ENCODE measurements at places on chromosomes 13 and 19.

DNA sequence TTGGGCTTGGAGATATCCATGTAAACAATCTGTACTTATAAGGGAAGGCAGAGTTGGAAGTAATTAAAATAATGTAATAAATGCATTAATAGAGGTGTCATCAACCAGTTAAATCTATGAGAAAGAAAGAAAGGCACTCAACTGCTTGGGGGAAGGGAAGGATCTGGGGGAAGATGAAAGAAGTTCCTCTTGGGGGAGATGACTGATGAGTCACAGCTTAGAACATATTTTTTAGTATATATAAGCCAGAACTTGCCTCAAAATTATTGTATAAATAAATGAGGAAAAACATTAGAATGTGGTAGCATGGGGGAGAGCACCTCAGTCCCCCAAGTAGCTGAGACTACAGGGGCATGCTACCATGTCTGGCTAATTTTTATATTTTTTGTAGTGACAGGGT is 205.8 kb downstream of the GGACT start:
- DNase-seq, result no peak

GRCh38 chr13:36813225-36813624 is 5.8 kb upstream of the RFXAP start:
- no peak for DNase-seq

GRCh38 chr13:36370108-36370429 is 23.9 kb upstream of the SPART start:
- no peak for DNase-seq

- no peak for DNase-seq
Measured at GRCh38 chr13:100565286-100565685, 23.3 kb downstream of the GGACT start.

DNA sequence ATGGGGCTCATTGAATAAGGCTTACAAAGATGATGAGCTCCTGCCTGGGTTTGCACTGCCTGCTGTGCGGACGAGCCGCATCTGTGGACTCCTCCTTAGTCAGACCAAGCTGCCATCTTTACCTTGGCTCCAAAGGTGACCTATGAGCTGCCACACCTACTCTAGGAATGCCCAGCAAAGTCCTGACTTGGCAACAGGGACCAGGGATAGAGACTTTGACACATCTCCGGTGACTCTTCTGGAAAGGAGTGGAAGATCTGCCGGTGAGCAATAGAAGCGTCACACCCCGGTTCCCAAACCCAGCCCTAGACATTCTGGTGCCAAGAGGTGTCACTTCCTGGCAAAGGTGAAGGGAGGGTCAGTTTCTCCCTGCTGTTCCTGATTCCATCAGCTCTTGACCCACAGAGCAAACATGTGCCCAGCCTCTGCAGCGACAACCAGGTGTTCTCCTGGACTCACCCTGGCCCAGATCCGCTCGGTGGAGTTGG is 50.2 kb upstream of the GTF3A start:
- no peak for DNase-seq

DNA sequence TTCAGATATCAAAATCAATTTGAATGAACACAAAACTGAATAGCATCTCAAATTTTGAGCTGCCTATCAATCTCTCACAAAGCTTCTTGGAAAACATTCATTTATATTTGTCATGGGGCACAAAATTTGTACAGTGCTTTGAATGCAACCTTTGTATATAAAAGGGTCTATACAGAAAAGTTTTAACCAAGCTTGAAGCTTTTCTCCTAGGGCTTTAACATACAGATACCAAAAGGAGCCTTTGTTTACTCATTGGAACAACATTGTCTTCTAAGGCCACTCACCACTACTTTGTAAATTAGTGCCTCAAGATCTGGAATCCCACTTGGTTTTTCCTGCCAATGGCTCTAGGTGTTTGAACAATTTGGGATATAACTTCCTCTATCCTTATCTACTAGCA is 21.2 kb downstream of the LNX2 start:
- DNase-seq, result no peak

DNA sequence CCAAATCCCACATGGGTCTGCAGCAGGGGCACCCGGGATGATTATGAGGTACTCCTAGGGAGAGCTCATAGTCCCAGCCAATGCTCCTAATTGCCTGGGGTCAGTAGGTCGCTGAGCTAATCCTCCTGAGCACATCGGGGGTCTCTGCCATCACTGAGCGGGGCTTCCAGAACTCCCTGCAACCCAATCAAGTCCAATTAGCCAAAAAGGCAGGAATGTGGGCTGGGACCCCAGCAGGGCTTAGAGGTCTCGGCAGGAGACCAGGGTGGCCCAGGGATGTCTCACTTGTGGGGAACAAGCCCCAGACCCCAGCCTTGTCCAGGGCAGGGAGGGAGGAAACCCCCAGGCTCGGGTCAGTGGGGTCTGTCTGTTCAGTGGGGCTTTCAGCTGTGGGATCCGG is 17.1 kb upstream of the CPAMD8 start:
- no peak for DNase-seq

GRCh38 chr19:10292789-10293636 is 3.3 kb downstream of the ICAM5 start:
- DNase-seq, result no peak

DNA sequence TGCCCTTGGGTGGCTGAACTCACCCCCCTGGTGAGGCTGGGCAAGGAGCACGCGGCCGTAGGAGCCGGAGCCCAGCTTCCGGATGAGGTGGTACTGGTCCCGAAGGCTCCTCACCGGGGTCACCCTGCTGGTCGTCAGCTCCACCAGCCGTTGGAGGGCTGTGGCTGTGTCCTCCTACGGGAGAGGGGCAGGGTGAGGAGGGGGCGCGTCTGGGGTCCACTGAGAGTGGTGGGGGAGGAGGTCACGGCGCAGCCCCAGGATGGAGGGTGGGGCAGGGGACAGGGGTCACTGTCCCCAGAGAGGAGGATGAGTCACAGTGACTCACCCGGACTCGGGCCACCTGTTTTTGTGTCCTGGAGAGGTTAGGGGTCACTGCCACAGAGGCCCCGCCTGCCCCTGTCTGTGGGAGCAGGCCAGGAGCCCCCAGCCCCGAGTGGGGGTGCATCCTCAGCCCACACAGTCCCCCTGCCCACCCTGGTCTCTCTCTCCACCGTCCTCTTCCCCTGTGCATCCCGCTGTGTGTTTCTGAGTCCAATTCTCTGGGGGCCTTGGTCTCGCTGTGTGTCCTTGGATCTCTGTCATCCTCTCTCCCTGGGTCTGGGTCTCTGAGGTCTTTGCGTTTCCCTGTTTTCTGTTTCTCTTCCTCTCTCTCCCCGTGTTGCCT is 435 bp downstream of the SBK3 start:
- no peak for DNase-seq

GRCh38 chr19:16382775-16383543 is 58.3 kb downstream of the KLF2 start:
- DNase-seq, result peak; percentile 66

GRCh38 chr19:53908106-53908934 is 758 bp upstream of the CACNG7 start:
- peak; percentile 56 for DNase-seq

DNA sequence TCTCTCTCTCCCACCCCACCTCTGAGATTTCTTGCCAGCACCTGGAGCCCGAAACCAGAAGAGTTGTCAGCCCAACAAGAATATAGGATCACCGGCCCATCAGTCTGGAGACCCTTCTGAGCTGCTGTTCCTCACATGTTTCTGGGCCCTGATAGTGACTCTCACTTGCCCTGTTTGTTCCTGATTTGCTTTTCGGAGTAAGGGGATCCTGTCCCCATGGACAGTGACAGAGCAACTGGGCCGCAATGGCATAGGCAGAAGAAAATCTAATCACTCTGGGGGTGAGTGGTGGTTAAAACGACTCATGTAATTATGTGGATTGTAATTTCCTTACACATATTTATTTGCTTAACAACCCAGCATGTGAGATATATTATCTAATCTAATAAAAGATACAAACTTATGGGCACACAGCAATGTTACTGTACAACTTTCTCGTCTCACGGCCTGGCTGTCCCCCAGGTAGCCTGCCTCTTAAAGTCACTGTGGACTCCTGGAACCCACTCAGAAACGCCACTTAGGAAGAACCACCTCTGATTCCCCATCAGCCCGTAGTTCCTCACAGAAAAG is 663 bp upstream of the SMAD9 start:
- no peak for DNase-seq

- DNase-seq, result peak; percentile 63
Measured at GRCh38 chr19:7862413-7862951, 11.7 kb downstream of the PRR36 start.

DNA sequence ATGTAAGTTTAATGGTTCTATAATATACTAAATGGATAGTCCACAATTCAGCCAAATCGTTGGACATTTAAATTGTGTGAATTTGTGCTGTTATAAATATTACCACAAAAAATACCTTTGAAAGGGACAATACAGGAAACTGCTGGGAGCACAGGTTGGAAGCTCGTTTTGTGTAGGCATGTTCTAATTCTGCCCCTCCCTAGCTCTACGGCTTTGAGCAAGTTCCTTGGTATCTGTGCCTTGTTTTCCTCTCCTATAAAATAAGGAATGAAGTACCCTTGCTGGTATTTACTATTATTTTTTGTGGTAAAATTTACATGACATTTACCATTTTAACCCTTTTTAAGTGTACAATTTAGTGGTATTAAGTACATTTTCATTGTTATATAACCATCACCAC is 102.6 kb upstream of the SLC7A1 start:
- no peak for DNase-seq

DNA sequence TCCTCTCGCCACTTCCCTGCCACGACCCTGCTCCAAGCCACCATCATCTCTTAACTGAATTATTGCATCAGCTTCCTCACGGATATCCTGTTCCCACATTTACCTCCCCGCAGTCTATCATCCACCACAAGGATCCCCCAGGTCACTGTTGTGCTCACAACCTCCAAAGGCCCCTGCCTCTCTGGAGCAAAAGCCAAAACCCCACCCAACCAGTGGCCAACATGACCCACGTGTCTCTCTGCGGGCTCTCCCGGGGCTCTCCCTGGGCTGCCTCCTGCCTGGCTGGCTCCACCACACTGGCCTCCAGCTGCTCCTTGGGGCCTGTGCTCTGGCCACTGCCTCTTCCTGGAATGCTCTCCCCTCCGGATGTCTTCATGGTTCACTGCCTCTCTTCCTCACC is 809.3 kb downstream of the UQCRFS1 start:
- DNase-seq, result no peak

- no peak for DNase-seq
Measured at GRCh38 chr13:39859898-39860297, 204.4 kb downstream of the COG6 start.

- DNase-seq, result no peak
Measured at GRCh38 chr19:49585023-49585422, 3.9 kb downstream of the PRRG2 start.

DNA sequence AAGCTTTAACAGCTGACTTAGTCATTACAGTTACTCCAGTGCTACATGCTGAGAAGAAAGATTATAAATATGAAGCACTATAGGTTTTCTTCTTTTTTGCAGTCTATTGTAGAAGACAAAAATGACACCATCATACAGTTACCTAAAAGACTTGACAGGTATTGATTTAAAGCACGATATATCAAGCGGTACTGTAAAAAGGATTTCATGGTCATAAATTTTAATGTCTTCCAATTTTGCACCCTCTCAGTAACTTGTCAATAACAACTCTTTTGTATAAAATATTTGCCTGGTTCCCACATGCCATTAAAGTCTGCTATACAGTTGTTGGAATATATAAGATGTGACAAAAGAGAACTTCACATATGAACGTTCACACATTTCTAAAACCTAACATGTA is 102.8 kb downstream of the ZIC5 start:
- no peak for DNase-seq

- DNase-seq, result no peak
Measured at GRCh38 chr13:74576420-74576819, 442.2 kb upstream of the KLF12 start.

GRCh38 chr13:77040076-77040475 is 13.1 kb upstream of the FBXL3 start:
- DNase-seq, result no peak

DNA sequence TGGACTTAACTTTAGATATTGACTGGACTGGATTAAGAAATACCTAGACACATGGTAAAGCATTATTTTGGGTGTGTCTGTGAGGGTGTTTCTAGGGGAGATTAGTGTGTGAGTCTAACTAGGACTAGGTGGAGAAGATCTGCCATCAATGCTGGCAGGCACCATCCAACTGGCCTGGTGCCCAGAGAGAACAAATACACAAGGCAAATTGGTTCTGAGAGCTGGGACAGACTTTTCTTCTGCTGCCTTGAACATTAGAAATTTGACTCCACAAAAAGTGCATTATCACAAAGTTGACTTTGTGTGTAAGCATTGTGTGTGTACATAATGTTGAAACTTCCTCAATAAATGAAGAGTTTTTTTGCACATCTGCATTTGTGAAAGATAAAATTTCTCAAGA is 522.1 kb downstream of the SUCLA2 start:
- DNase-seq, result no peak

DNA sequence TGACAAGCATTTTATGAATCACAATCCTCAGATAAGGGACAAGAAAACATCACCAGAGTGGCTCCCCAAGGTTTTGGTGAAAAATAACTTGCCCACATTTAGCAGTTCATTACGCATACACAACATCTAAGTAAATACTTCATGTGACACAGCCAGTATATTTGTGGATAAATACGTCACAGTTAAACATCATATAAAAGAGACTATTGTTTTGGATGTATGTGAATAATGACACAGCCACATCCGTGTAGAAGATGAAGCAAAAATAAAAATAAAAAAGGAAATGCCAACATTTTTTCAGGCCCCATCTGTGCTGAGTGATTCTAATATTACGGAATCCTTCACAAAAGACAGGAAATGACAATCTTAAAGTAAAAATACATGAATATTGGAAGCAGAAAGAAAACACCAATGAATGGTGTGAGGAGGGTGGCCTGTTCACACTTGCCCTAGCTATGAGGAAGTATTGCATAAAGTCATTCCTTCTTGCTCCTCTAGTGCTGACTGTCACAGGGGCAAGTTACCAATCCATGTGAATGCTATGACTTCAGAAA is 457.1 kb downstream of the KLF12 start:
- no peak for DNase-seq

DNA sequence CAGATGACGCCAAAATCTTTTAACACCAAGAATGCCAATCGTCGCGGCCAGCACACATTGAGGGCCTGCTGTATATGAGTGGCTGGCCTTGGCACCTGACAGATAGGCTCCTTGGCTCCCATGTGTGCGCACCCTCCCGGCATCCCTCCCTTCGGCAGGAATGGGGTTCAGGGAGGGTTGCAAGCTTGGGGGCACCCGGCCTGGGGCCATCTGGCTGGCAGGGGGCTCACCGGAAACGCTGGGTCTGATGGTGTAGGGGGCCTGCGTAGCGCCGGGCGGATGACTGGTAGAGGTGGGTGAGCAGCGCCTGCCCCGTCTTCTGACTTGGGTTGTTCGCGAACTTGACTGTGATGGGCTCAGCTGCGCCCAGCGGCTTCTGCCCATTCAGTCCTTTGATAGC is 22.4 kb downstream of the PRKCSH start:
- no peak for DNase-seq
